ENCODE measurements at places on chromosomes 3 and 15.

- no peak for DNase-seq
Measured at GRCh38 chr3:114861666-114862065, 285.4 kb downstream of the ZBTB20 start.

GRCh38 chr15:51838270-51838669, 8.8 kb downstream of the TMOD3 start:
- DNase-seq, result no peak

GRCh38 chr3:45639044-45639392, 44.5 kb downstream of the LIMD1 start:
- no peak for DNase-seq

- DNase-seq, result no peak
Measured at GRCh38 chr3:189567766-189568420, 63.3 kb upstream of the TP63 start.

DNA sequence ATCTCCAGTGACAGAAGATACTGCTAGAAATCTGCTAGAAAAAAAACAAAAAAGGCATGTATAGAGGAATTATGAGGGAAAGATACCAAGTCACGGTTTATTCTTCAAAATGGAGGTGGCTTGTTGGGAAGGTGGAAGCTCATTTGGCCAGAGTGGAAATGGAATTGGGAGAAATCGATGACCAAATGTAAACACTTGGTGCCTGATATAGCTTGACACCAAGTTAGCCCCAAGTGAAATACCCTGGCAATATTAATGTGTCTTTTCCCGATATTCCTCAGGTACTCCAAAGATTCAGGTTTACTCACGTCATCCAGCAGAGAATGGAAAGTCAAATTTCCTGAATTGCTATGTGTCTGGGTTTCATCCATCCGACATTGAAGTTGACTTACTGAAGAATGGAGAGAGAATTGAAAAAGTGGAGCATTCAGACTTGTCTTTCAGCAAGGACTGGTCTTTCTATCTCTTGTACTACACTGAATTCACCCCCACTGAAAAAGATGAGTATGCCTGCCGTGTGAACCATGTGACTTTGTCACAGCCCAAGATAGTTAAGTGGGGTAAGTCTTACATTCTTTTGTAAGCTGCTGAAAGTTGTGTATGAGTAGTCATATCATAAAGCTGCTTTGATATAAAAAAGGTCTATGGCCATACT, 4.0 kb downstream of the B2M start:
- no peak for DNase-seq

GRCh38 chr15:68428431-68428940, 3.5 kb downstream of the ITGA11 start:
- DNase-seq, result no peak

DNA sequence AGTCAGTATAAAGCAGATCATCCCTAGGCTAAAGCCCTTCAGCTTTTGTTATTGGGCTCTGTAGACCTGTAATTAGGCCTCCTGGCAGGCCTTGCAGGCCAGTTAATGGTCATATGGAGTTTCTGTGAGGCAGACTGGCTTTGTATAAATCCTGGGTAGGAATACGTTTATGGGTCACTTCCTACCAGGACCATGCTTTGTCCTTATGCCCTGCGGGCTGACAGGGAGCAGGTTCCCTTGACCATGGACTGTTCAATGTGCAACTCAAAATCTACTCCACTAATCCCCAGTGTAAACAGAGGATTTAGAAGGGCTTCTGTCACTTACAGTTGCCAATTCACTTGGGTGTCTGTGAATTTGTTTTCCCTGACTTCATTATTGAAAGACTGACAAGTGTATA, 202.7 kb upstream of the MLF1 start:
- no peak for DNase-seq

DNA sequence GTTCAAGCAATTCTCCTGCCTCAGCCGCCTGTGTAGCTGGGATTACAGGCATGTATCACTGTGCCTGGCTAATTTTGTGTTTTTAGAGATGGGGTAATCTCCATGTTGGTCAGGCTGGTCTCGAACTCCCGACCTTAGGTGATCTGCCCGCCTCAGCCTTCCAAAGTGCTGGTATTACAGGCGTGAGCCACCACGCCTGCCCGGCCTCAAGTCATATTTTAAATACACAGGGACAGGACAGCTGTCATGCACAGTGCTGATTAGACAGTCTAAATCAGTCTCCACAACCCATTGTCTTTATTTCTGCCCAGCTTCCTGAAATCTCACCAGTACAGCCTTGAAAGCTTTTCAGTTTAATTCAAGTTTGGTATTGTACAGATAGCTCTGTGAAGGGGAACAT, 587.4 kb downstream of the FOXP1 start:
- no peak for DNase-seq

GRCh38 chr3:143538577-143538981, 309.7 kb downstream of the SLC9A9 start:
- no peak for DNase-seq

- no peak for DNase-seq
Measured at GRCh38 chr3:102125197-102125993, 276.1 kb downstream of the NFKBIZ start.

DNA sequence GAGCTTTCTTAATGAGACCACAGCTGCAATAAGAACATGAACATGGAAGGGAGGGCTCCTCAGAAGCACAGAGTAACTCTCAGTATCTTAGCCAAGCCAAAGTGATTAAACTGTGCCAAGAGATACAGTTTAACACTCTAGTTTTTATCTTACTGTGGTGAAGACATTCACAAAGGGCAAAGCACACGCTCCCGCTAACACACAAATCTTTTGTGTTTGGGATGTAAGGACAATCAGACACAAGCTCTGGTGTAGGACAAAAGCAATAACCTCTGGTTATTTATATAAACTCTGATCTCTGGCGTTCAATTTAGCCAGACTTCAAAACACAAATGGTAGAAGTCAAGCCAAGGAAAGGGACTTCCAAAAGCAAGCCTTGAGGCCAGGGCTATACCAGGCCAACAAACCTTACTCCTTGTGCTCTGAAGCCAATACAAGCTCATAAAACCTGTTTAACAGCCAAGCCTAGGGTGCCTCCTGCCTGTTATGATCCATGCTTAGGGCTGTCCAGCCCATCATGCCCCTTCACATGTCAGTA, 27.8 kb downstream of the DPH3 start:
- DNase-seq, result no peak

GRCh38 chr15:38054488-38054887, 120.0 kb downstream of the TMCO5A start:
- no peak for DNase-seq

DNA sequence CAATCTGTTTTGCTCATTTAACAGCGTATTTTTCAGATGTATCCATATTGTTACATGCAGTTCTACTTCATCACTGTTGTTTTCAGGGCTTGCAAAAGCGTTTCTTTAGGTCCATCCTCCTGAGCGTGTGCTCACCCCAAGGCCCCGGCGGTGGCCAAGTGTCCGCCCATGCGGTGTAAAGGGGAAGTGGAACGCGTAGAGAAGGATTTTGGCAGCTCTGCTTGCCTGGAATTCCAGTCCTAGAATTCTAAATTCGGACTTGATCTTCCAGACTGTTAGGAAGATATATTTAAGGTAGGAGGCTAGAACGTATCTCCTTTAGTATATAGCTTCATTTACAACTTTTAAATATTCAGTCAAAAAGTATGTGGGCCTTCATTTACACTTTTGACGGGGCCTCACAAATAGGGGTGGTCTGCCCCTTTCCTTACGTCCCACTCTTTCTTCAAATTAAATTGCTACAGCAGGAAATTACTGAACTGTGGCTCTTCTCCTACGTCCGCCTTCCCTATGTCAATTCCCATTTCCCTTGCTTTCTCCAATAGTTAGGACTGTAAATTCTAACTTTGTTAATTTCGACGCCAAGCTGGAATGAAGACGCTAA, 609 bp upstream of the TBC1D23 start:
- no peak for DNase-seq
